ENCODE measurements at places on chromosomes 16 and 17.

GRCh38 chr17:17724307-17725010, 43.2 kb downstream of the RAI1 start:
- H3K4me1 ChIP-seq, result peaks cover 38% of the 10 kb centered on the region
- DNase-seq, result no peak

DNA sequence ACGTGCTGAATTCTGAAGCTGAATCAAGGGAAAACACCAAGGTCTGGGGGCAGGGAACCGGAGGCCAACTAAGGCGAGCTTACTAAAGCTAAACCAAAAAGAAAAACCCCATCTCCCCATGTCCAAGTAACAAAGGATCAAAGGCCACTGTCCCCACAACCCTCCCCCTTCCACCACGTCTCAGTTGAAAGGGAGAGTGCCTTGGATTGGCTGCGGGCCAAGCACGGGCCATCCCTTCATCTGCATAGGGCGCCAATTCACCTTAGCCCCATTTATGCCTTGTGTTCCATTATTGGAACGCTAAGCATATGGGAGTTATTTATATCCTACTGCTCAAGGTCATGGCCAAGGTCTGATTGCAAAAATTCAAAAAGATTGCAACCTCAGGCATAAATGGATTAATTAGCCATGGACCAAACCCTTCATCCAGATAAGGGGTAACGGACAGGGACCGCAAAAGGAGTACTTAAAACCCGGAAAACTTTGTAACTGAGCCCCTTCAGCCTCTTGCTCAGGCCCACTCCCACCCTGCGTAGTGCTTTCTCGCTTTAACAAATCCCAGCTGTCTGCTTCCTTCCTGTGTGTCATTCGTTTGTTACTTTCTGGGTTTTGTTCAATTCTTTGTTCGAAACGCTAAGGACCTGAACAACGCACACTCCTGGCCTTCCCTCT, 740 bp upstream of the ATP6V0D1 start:
- DNase-seq, result peak; percentile 25
- peak overlapping the region; percentile 100 for H3K4me3 ChIP-seq
- H3K4me1 ChIP-seq, result peaks cover 53% of the 10 kb centered on the region
- H3K27me3 ChIP-seq, result no peaks in the 10 kb centered on the region
- peak overlapping the region; percentile 100 for H3K27ac ChIP-seq
- H3K36me3 ChIP-seq, result peaks cover 14% of the 10 kb centered on the region

GRCh38 chr17:6386041-6386630, 48.8 kb downstream of the AIPL1 start:
- H3K4me1 ChIP-seq, result no peaks in the 10 kb centered on the region
- DNase-seq, result no peak
- peaks cover 6% of the 10 kb centered on the region for H3K27me3 ChIP-seq
- no peaks in the 10 kb centered on the region for H3K36me3 ChIP-seq
- no peak overlapping the region for H3K4me3 ChIP-seq

DNA sequence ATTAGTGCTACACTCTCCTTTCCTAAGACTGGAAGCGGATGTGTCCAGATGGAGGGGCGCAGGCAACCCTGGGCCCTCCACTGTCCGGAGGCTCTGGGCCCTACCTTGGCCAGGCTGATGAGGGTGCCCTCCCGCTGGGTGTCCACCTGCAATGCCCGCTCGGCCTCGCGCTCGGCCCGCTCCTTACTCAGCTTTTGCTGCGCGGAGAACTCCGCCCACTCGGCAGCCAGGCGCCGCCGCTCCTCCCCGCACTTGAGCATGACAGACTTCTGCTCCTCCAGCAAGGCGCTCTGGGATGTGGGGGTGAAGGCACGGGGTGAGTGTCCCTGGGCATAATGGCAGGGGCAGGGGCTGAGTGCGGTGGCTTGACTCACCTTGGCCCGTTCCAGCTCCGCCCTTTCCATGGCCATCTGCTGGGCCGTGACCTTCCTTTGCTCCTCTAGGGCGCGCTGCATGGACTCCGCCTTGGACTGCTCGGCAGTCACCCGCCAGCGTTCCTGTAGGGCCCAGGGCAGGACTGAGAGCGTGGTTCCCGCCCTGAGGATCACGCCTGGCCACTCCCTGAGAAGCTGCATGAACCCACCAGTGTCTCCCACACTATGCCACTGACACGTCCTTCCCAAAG, 10.1 kb upstream of the MRPL38 start:
- no peaks in the 10 kb centered on the region for H3K27me3 ChIP-seq
- H3K27ac ChIP-seq, result no peak overlapping the region
- no peaks in the 10 kb centered on the region for H3K36me3 ChIP-seq
- H3K4me1 ChIP-seq, result peaks cover 9% of the 10 kb centered on the region

- DNase-seq, result no peak
- peaks cover 4% of the 10 kb centered on the region for H3K4me1 ChIP-seq
- H3K4me3 ChIP-seq, result no peak overlapping the region
- H3K27me3 ChIP-seq, result peaks cover 5% of the 10 kb centered on the region
Measured at GRCh38 chr17:83106056-83106588, 26.7 kb downstream of the METRNL start.

- peaks cover 88% of the 10 kb centered on the region for H3K27me3 ChIP-seq
- H3K4me1 ChIP-seq, result peaks cover 58% of the 10 kb centered on the region
- H3K36me3 ChIP-seq, result no peaks in the 10 kb centered on the region
Measured at GRCh38 chr17:48596735-48597527, 3.4 kb upstream of the HOXB5 start.

- H3K27me3 ChIP-seq, result peaks cover 25% of the 10 kb centered on the region
- peaks cover 8% of the 10 kb centered on the region for H3K4me1 ChIP-seq
- no peak overlapping the region for H3K4me3 ChIP-seq
- H3K27ac ChIP-seq, result no peak overlapping the region
- no peak for DNase-seq
- H3K36me3 ChIP-seq, result no peaks in the 10 kb centered on the region
Measured at GRCh38 chr17:74362810-74363498, 1.3 kb upstream of the BTBD17 start.

DNA sequence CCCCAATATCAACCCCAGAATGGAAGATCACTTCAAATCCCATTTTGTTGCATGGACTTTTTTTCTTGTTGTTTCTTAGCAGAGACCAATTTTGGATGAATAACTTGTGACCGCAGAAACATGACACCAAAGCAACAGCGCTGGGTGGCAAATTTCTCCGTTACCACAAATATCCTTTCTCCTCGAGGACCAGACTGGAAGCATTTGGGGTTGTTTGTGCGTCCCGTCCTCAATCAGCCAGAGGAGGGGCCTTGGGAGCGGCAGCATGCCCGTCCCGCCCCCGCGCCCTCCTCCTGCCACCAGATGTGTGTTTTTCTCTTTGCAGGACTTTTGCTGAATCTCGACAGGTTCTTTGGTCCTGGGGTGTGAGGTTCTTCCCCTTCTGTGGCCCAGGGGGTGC, 282.5 kb upstream of the FOXF1 start:
- peaks cover 8% of the 10 kb centered on the region for H3K27me3 ChIP-seq
- DNase-seq, result no peak
- H3K4me3 ChIP-seq, result no peak overlapping the region
- no peaks in the 10 kb centered on the region for H3K36me3 ChIP-seq
- H3K4me1 ChIP-seq, result no peaks in the 10 kb centered on the region

DNA sequence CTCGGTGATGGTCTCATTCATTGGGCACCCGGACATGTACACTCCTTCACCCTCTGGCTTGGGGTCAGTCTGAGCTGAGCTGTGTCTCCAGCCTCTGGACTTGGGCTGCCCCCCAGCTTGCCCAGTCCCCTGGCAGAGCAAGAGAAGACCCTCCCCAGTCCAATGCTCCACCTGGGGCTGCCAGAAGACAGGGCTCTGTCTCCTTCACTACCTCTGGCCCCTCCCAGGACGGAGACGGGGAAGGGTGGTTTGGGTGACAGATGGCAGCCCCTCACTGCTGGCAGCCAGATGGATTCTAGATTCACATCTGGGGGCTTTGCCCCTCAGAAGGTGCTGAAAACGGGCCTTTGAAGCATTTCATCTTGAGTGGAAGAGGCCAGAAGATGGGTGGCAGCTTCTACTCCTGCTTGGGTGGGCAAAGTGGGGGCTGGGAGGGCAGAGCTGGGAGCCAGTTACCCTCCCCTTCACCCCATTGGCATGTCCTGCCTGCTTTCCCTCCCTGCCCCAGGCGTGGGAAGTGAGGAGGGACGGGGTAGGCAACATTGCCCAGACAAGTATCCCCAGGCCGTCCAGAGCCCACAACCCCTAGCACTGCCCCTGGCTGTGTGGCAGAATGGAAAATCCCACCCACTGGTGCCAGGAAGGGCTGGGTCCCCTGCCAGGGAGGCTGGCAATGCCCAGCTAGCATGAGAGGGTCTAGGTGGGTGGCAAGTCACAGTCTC, 13.9 kb downstream of the NGFR start:
- H3K27me3 ChIP-seq, result peaks cover 22% of the 10 kb centered on the region
- H3K4me3 ChIP-seq, result no peak overlapping the region
- no peaks in the 10 kb centered on the region for H3K36me3 ChIP-seq
- H3K4me1 ChIP-seq, result no peaks in the 10 kb centered on the region

DNA sequence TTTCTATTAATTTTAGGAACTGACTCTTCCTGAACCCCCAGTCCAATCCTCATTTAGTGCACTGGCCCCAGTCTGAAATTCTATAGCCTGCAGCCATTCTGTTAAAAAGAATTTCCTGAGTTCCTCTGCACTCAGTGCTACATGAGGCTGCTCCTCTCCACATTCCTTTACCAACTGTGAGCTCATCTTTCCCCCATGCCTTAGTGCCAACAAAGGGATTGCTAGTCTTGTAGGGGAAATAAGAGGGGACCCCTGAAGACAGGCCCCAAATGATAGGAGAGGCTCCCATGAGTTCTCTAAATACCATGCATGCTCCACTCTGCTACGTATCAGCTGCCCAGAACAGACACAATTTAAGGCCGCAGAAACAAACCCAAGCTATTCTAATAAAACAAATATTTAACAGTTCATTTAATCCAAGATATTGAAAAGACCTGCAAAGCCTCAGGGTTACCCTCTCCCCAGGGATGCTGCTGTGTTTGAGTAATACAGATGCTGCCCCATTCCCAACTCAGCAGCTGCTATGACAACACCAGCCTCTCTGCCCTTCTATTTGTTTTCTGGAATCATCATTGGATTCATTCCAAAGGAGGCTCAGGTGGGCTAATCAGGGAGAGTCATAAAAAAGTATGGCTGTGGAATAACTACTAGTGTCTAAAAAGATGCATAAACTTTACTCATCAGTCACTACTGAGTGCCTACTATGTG, 228.5 kb downstream of the TOX3 start:
- no peaks in the 10 kb centered on the region for H3K27me3 ChIP-seq
- no peak overlapping the region for H3K27ac ChIP-seq
- no peaks in the 10 kb centered on the region for H3K4me1 ChIP-seq
- no peak for DNase-seq
- no peaks in the 10 kb centered on the region for H3K36me3 ChIP-seq

GRCh38 chr17:63458478-63458877, 12.4 kb upstream of the CYB561 start:
- H3K27me3 ChIP-seq, result no peaks in the 10 kb centered on the region
- no peak overlapping the region for H3K4me3 ChIP-seq
- H3K4me1 ChIP-seq, result no peaks in the 10 kb centered on the region
- H3K27ac ChIP-seq, result no peak overlapping the region

DNA sequence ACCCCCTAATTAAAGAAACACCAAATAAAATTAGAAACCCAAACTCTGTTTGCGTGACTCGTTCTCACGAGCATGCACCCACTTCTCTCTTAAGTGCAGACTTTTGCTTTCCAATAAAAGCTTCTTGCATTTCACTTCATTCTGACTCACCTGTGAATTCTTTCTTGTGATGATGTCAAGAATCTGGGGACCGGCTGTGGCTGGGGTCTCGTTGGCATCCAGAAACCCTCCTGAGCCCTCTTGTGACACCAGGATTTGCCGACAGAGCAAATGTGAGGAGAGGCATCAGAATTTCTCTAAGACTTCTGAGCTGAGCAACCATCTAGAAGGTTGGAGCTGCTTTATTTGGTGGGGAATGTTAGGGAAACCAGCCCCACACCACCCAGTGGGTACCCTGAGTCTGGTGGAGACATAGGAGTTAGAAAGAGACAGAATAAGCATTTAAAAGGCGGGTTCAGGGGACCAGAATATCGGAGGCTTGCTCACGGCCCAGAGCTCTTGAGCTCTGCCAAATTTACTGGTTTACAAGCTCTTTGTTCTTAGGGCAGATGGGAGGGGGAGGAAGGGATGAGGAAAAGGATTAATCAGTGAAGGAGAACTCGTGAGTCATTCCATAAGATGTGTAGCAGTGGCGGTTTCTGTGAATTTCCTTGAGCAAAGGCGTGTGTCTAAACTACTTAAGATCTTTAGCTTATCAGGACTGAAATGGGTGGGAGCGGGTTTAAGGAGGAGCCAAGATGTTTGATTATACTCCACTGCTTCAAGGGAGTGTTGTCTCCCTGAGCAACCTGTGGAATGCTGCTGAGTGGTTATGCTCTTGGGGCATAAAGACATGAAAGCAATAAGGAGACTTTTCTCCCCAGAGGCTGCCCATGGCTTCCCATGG, 24.2 kb upstream of the TMC5 start:
- H3K27me3 ChIP-seq, result peaks cover 9% of the 10 kb centered on the region
- no peaks in the 10 kb centered on the region for H3K4me1 ChIP-seq
- no peak overlapping the region for H3K4me3 ChIP-seq
- no peak for DNase-seq
- no peaks in the 10 kb centered on the region for H3K36me3 ChIP-seq

DNA sequence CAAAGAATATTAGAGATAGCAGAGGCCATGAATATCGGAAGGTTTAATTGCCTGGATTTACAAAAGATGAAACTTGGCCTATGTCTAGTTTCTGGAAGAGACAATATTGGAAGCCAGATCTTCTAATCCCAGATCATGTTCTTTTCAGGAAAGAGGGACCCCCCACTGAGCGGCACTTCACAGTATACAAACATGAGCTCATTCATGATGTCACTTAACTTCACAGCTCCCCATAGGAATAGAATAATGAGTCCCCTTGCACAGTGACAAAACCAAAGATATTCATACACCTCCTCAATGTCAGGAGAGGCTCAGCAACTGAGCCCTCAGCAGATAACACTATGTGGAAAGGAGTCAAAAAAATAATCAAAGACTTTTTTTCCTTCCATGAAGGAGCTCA, 147.5 kb downstream of the CDH11 start:
- no peak overlapping the region for H3K27ac ChIP-seq
- H3K36me3 ChIP-seq, result no peaks in the 10 kb centered on the region
- no peak overlapping the region for H3K4me3 ChIP-seq
- H3K27me3 ChIP-seq, result no peaks in the 10 kb centered on the region
- no peaks in the 10 kb centered on the region for H3K4me1 ChIP-seq

GRCh38 chr17:36884495-36885152, 52.7 kb upstream of the LHX1 start:
- no peak for DNase-seq
- no peaks in the 10 kb centered on the region for H3K36me3 ChIP-seq
- H3K27me3 ChIP-seq, result peaks cover 17% of the 10 kb centered on the region
- H3K4me3 ChIP-seq, result no peak overlapping the region
